ENCODE measurements at places on chromosomes 2 and 18.

DNA sequence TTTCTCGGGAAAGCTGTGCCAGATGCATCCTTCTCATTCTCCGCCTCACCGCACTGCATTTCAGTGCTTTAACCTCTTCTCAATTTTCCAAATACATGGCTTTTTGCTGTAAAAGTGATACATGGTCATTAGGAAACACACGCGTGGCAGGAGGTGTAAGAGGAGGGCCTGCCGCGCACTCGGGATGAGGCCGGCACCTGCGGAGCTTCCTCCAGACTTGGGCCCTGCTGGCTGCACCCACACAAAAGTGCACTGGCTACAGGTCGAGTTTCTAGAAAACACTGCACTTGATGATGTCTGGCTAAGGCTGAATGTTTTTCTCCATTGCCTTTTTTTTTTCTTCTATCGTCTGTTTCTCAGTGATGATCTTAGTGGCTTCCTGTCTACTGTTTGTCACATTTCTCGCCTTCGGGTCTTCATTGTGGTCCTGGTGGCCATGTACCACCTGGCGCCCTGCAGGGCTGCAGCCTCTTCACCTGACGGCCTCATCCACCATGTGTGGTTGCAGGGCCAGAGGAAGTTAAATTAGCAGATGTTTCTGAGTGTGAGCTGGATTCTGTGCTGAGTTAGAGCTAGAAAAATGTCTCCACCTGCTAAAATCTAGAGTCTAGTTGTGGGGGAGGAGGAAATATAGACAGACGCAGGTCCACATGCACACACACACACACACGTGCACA lies 7.6 kb downstream of the KCNG2 start:
- no peak for DNase-seq

DNA sequence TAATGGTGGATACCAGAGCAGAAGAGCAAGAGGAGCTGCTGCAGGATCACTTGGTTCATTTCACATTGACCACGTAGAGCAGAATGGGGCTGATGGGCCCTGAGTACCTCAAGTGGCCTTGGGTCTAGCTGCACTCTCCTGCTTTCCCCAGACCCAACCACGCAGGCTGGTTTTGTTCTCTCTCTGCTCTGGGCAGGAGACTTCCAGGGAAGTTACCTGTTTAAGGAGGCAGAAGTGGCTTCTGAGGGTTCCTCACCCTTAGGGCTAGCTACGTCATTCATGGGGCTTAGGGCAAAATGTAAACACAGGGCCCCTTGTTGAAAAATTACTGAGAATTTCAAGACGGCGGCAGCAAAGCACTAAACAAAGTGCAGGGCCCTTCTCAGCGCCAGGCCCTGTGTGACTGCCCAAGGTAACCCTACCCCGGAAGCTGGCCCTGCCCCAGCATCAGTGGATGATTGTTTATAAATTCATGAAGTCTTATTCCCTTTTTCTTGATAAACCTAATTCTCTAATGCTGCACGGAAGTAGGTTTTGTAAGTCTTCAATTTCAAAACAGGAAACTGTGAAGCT lies 75.9 kb downstream of the TMEM182 start:
- no peak for DNase-seq

DNA sequence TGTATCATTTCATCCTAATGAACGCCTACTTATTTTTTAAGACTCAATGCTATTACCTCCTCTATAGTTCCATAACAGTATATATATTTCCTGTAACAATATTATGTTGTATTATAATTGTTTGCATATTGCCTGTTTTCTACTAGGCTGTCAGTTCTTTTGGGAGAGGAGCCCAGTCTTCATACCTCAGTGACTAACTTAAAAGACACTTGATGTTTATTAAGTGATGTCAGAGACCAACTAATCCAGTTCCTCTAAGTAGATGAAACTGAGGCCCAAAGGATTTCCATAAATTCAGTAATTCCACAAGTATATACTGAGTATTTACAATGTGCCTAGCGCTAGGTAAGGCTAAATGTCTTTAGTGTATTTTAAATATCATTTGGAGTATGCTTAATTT lies 48.9 kb upstream of the AAK1 start:
- no peak for DNase-seq

- no peak for DNase-seq
Measured at GRCh38 chr18:32576296-32576916, 105.7 kb upstream of the GAREM1 start.

DNA sequence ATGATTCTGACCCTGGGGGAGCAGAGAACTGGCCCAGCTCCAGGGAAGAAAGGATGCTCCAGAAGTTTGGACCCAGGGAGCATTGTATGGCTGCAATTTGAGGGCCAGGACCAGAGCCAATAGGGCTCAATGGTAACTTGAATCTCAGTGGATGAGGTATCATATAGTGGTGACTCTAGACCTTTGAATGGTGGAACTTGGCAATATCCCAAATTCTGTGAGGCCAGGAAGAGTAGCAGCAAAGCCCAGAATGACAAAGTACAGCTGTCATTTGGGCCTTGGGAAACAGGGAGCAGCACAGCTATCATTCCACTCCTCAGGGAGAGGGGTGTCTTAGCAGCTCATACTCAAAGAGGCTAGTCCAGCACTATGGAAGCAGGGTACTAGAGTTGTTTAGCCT lies 332.9 kb upstream of the RBMS1 start:
- no peak for DNase-seq

GRCh38 chr2:200431996-200432705 lies 77.7 kb downstream of the KCTD18 start:
- DNase-seq: no peak

DNA sequence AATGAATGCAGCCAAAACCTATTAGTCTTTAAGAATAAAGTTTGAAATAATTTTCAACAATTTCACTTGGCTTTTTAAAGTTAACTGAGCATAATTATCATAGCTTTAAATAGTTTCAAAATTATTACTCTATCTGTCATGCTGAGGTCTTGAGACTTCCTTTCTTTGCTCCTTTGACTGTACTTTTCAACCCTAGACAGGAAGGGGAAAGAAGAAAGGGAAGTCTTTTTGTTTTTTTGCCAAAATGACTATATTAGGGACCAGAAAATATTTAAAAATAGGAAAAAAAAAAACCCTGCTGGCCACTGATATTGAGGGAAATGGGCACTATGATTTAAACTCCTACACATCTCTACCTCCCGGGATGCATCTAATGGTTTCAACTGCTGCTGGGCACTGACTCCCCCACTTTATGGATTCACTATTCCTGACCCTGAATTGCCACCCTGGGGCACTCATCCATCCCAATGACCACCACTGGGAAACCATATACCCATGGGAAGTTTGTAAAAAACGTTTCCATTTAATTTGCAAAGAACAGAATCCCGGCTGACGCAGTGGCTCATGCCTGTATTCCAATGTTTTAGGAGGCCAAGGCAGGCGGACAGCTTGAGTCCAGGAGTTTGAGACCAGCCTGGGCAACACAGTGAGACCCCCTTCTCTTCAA lies 50.5 kb downstream of the GAREM1 start:
- DNase-seq: no peak

GRCh38 chr2:189175869-189176433 lies 3.6 kb downstream of the COL5A2 start:
- no peak for DNase-seq

DNA sequence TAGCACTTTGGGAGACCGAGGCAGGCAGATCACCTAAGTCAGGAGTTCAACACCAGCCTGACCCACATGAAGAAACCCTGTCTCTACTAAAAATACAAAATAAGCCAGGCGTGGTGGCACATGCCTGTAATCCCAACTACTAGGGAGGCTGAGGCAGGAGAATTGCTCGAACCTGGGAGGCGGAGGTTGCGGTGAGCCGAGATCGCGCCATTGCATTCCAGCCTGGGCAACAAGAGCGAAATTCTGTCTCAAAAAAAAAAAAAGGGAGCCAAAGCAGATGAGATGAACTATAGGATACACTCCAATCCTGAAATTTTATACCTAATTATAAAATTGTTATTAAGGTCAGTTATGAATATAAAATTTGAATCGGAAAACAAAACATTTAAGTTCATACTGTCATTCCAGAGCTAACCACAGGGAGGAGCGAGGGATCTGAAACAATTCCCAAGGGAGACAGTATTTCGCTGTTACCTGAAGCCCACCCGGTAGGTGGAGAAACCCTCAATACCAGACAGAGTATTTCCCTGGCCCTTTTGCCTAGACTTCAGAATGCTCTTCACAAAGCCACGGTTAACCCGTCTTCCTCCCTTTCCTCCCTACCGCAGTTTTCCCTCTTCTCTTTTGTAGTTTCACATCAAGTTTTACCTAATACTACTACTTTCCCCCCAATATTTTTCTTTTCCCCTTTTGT lies 1.4 kb downstream of the PPM1G start:
- DNase-seq: no peak

DNA sequence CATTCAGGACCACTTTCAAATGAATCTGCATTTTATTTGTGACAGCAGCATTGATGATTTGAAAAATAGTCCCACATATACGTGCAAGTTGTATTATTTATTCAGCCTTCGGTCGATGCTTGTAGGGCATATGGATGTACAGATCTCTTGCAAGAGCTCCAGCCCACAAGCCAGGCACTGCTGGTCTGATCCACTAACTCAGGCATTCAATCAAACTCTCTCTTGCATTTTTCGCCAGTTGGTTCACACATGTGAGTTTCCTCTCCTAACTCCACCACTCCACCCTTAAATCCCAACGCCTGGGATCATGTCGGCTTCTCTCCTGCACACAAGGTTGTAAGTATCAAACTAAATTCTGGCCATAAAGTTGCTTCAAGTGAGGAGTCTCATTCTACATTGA lies 318.7 kb downstream of the CYP26B1 start:
- DNase-seq: no peak

GRCh38 chr2:166074430-166074829 lies 53.4 kb downstream of the SCN1A start:
- no peak for DNase-seq

GRCh38 chr2:42769583-42770287 lies 5.8 kb upstream of the OXER1 start:
- DNase-seq: no peak

- no peak for DNase-seq
Measured at GRCh38 chr18:22324191-22325131, 93.3 kb downstream of the CTAGE1 start.
